ELR (cell line): ENCODE measurements at places on chromosomes 16 and 17.

DNA sequence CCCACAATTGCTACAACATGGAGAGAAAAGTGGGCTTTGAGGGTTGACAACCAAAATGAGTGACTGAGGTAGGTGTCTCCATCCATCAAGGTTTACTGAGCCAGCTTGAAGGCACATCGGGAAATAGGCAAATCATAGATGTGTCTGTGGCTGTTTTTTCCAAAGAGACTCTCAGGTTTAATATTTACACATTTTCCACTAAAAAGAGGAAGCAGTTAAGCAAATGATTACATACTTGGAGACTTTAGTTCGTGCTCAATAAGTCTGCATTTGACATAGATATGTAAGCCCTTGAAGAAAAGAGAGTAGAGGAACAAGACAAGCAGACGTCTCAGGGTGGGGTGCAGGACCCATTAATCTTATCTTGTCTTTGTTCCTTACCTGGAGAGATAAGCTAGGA, 148.9 kb upstream of the COX10 start:
- DNase-seq, result no peak

DNA sequence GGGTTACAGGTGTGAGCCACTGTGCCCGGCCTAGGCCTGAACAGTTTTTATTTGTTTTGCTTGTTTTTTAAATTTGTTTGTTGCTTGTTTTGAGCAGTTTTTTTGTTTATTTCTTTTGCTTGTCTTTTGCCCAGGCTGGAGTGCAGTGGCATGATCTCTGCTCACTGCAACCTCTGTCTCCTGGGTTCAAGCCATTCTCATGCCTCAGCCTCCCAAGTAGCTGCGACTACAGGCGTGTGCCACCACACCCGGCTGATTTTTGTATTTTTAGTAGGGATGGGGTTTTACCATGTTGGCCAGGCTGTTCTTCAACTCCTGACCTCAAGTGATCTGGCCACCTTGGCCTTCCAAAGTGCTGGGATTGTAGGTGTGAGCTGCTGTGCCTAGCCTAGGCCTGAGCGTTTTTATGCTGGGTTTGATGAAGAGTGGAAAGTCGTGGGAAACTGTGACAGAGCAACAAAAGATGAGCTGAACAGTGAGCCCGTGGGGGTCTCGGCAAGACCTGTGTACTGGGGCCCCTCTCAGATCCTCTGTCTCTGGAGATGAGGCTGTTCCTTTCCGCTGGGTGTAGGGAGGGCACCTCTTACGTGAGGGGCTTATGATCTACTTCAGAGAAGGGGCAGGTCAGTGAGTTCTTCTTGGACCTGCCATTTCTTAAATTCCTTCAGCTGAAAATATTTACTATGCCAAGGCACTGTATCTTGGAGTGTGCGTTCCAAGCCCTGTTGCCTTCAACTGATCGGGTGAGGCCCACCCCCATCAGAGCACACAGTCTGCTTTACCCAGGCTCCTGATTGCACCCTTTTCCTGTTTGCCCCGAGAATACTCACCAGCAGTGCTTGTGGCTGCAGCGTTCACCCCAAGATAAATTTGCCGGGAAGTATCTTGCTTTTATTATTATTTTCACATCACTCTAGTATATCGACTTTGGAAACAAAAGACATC, 322.1 kb downstream of the SEC14L1 start:
- DNase-seq, result no peak

DNA sequence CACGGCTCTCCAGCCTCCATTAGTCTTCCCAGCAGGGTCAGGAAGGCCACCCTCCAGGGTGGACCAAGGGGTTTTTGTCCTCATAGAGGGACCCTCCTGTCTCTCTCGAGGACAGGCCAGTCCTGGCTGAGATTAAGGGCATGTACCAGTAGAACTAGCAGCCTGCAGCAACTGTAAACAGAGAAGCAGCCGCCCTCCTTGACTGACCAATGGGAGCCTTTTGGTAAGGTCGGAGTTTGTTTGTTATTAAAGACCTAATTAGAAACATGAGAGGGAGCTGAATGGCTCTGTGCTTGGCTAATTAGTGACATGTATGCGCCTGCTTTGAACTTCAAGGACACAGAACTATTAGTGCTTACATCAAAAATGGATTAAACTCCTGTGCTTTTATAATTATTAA, 80.0 kb downstream of the CCDC182 start:
- no peak for DNase-seq

DNA sequence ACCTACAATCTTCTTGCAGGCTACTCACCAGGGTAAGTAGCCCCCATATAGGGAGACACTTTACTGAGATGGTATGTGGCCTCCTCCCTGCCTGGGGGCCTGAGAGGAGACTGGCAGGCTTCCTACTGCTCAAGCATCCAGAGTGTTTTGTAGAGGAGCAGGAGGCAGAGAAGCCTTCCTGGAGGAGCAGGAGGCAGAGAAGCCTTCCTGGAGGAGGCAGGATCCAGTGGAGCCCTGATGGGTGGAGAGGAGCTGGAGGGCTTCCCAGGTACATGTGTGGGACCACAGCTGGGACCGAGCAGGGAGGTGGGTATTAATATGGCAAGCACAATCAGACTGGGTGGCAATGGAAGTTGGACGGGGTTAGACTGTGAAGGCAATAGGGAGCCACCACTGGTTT, 2.1 kb upstream of the ADGRG5 start:
- DNase-seq, result no peak

- DNase-seq, result no peak
Observed at GRCh38 chr17:80316927-80317705, 56.5 kb downstream of the RNF213 start.

- DNase-seq, result no peak
Observed at GRCh38 chr17:4534928-4535666, 20.1 kb downstream of the MYBBP1A start.

- no peak for DNase-seq
Observed at GRCh38 chr16:56777482-56777881, 47.6 kb downstream of the NUP93 start.

DNA sequence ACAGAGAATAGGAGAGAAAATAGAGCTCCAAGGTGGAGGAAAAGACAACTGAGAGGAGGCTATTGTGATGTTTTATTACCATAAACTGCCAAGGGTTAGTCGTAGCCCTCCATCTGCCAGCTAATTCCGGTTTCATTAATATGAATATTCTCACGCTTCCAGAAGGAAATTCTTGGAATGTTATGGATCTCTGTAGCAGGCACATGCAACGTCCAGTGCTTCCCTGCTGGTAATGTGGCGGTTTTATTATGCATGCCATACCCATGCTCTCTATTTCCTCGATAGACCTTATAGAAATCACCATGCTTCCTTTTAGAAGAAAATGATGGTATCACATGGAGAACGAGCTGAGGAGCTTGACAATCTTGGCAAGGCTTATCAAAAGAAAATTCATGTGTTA, 463.6 kb downstream of the MAF start:
- no peak for DNase-seq

DNA sequence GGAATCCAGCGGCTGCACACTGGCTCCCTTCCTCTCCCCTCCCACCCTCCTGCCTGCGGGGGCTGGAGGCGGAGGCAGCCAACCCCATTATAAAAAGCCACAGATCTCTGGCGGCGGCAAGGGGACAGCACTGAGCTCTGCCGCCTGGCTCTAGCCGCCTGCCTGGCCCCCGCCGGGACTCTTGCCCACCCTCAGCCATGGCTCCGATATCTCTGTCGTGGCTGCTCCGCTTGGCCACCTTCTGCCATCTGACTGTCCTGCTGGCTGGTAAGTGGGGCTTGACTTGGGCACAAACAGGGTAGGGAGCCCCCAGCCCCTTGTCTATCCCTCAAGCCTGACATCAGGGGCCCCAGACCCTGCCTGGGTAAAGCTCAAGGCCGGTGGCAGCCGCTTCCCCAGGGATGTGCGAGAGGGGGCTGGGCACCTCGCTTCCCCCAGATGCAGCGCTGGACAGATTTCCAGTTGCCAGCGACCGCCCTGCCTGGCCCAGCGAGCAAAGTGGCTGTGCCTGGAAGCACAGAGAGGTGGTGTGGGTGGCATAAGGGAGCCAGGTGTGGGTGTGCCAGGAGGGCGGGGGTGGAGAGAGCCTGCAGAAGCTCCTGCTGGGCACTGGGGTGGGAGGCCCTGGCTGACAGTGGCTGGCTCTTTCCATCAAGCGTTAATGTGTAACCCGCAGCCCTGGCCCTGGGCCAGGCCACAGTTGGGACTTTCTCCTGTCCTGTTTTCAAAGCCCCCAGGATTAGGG, at the start of gene CX3CL1:
CX3CL1 (plus strand) TSS at position 119 of the 745 bp plus-strand sequence; CDS start at position 198, 79 bp downstream.
- DNase-seq, result peak; percentile 40

DNA sequence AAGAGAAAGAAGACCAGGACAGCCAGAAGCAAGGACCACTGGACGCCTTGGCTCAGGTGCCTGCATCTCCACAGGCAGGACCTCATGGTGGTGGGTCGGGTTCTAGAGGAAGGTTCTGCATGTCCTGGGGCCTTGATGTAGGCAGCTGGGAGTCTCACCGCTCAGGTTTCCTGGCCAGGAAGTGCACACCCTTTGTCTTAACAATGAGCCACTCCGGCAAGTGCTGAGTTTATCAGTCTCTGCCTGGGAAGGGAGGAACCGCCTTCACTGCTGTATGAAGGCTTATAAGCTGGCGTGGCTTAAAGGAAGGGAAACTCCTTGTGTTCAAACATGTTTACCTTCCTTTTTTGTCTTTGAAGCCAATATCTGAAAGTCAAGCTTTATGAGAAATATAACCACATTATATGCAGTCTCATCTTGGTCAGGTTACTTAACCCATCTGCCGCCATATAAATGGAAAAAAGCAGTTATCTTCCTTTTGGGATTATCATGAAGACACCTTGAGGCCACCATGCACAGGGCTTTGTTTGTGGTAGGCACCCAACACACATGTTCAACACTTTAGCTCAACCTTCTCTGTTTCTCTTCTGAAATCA, at the start of gene ST6GALNAC1:
ST6GALNAC1 (minus strand) TSS at position 205 of the 596 bp plus-strand sequence; CDS start at position 86, 119 bp downstream.
- DNase-seq, result no peak

GRCh38 chr17:57530508-57530907, 214.6 kb downstream of the CCDC182 start:
- peak; percentile 40 for DNase-seq

- DNase-seq, result no peak
Observed at GRCh38 chr16:49713770-49714169, 142.1 kb downstream of the ZNF423 start.

DNA sequence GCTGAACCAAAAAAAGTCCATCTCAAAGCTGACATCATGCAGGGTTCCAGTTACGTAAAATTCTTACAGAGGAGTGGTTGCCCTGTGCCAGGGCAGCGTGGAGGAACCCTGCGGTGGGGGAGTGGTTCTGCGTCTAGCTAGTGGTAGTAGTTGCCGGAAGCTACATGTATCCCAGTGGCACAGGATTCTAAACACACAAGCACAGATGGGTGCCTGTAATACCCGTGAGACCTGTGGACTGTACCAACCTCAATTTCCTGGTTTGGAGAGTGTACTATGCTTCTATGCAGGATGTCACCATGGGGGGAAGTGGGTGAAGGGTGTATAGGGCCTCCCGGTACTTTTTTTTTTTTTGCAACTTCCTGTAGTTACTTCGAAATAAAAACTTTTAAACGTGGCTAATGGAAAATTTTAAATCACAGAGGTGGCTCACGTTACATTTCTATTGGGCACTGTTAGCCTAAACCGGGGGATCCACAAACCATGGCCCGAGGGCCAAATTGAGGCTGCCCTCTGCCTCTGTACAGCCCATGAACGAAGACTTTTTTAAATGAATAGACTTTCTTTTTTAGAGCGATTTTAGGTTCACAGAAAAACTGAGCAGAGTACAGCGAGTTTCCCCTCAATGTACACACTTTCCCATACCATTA, 38.5 kb downstream of the TBC1D16 start:
- DNase-seq, result no peak

DNA sequence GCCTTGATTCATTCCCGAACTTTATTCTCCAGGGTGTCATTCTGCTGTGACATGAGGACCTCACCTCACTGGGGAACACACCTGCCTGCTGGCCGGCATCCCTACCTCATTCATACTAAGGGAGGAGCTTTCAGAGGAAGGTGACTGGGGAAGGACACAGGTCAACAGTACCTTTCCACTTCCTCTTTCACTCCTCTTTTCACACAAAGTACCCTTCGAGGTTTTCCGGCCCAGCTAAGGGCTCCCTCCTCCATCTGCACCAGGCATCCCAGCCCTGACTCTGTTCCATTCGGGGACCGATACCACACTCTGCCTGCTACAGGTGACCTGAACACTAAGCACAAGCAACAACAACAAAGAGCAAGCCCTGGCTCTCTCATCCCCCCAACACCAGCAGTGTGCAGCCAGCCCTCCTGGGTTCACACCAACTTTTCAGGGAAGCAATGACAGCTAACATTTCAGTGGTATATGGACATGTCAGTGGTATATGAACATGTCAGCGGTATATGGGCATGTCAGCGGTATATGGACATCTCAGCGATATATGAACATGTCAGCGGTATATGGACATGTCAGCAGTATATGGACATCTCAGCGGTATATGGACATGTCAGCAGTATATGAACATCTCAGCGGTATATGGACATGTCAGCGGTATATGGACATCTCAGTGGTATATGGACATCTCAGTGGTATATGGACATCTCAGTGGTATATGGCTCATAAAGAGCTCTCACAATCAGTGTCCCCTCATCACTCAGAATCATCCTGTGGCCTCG, 16.0 kb downstream of the TRIM25 start:
- DNase-seq, result no peak

DNA sequence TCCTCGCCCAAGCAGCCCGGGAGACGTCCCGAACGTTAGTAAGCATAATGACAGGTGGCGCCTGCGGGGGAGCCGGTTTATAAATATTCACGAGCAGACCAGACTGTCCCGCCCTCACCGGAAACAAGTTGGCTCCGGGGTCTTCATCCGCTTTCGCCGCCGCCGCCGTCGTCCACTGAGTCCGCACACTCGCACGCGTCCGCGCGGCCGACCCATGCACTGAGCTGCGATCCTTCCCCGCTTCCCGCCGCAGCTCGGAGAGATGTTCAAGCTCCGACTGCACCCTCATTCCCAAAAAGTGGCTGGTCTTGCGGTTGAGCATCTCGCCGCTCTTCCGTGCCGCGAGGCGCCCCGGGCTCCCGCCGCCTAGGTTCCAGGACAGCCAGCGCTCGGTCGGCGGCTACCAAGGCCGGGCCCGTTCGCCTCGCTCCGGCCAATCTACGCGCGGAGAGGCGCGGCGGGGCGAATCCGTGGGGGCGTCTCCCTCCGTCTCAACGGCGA, 385 bp downstream of the CFAP119 start:
- peak; percentile 69 for DNase-seq

DNA sequence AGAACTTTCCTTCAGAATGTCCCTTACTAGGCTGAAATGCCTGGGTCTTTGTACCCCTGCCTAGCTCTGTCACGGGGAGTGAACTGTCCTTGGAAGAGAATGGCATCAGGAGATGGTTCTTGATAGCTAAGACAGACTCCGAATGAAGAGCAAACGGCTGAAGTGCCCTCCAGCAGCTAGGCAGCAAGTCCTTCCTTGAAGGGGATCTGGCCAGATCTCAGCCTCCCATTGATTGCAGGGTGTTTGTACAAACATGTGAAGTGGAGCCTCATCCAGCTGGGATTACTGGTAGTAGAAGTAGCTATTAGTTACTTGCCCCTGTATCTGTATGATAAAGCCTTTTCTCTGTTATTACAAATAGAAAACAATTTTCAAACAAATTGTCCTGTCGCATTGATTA, 30.9 kb downstream of the LRRC36 start:
- DNase-seq, result no peak
